Anterior cingulate cortex (tissue), 58 donors: ENCODE measurements at places on chromosomes 7 and 10.

GRCh38 chr7:87140271-87140748 is 11.9 kb upstream of the DMTF1 start:
- DNase-seq: no peak

DNA sequence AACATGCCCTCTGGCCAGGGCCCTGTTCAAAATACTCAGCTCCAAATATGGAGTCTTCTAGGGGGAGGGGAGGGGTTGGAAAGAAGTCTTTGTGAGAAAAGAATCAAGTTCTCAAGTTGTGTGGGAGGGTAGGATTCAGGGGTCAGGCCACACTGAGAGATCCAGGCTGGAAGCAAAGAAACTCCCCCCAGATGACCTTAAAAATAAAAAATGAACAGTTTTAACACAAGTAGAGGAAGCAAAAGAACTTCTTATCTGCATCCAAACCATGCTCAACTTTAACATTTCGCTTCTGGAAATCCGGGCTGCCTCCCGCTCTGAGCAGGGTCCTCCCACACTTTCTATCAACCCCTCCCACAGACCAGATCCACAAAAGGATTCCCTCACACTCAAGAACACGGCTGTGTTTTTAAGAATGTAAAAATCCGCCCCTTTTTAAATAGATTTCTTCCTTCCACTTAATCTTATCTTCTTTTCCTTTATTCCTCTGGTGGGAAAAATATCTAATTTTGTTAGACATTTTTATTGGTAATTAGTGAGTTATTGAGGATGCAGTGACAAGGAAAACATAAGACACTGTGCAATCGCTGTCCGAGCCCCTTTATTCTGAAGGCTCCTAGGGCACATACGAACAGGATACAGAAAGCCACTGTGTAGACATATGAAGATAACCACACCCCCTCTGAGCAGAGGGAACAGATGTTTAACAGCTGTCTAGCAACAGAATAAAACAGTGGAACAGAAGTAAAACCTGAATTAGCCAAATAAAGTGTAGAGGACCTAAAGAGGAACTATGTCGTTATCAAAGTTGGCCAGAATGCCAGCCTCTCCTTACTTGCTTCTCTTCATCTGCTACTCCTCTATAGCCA is 43.8 kb downstream of the CYTH3 start:
- DNase-seq: no peak

GRCh38 chr10:22629126-22629525 is 85.3 kb downstream of the PIP4K2A start:
- DNase-seq: no peak

- no peak for DNase-seq
Measured at GRCh38 chr10:28925121-28925663, 247.9 kb downstream of the BAMBI start.

DNA sequence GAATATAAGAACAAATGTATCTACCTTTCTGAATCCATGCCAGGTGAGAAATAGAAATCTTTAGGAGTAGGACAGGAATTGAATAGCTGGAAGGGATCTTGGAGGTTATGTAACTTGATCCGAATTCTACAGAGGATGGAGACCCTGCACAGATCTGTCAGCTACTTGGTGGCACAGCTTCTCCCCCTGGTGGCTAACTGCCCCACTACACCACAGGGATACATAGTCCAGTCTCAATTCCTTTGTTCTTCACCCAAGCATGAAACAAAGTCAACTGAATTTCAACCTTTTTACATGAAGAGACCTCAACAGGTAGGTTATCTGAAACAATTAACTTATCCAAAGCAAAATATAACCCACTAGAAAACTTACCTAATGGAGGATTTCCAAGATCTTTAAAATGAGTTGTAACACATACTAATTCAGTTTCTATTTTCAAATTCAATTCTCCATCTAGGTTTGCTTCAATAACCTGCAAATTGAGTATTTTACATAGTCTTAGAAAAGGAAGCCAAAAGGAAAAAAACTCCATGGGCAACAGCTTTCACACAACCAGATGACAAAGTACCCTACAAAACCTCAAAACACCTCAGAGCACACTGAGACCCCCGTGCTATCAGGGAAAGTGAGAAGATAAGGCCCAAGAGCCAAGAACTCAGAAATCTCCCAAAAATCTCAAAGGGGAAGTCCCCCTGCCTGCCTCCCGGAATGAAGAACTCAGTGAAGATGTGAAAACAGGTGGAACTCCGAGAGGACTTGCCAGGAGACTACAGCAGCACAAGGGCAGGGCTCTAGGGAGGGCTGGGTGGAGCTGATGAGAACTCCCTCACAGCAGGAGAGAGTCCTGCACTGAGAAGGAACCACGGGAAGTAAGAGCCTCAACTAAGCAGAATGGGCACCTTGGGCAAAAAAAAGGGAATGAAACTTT is 10.3 kb downstream of the HUS1 start:
- DNase-seq: no peak

GRCh38 chr7:118186501-118186900 is 2.5 kb downstream of the LSM8 start:
- no peak for DNase-seq

- DNase-seq: no peak
Measured at GRCh38 chr7:12127455-12127854, 83.6 kb upstream of the TMEM106B start.

DNA sequence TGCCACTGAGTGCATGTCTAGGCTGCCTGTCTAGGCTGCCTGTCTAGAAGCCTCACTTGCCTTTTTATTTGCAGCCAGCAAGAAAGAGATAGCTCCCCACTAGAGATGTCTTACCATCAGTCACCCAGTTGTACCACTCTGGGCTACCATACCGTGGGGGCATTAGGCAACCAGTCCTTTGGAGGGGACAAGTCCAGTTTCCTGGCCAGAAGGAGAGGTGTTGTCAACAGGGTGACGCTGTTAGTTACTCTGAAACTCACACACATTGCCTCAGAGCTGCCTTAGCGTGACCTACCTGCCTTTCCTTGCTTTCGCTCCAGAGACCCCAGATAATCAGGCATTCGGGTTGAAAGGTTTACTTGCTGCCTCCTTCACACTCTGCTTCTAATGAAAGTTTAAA is 155.4 kb downstream of the CELF2 start:
- no peak for DNase-seq

DNA sequence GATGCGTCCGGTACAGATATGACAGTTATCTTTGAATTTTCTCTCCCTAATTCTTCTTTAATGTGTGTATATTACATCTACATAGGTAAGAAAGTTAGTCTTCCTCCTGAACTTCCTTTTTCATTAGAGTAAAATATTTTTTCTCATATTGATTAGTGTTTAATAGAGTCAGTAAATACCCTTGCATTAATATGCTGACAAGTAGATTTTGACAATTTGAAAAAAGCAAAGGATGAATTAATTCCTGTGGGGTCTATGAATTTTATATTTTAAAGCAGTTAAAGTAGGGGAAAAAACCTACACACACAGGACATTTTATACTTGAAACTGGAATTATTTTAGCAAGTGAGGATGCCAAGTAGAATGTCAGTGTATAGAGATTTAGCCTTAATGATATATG is 9.4 kb downstream of the OTUD1 start:
- DNase-seq: no peak

DNA sequence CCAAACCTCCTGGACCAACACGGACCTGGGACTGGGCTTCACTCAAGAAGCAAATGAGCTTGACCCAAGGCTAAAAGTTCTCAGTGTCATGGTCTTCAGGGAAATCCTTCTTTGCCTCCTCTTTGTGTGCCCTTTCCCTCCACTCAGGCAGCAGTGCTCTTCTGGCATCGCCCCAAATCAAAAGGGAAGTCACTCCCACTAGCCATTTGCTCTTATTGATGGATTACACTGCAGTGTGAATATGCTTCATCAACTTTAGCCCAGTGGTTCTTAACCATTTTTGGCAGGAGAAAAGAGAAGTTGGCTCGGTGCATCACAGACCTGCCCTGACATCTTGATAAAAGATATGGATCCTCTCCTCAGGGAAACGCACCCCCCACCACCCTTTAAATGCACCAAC is 19.2 kb upstream of the IKZF1 start:
- DNase-seq: no peak

DNA sequence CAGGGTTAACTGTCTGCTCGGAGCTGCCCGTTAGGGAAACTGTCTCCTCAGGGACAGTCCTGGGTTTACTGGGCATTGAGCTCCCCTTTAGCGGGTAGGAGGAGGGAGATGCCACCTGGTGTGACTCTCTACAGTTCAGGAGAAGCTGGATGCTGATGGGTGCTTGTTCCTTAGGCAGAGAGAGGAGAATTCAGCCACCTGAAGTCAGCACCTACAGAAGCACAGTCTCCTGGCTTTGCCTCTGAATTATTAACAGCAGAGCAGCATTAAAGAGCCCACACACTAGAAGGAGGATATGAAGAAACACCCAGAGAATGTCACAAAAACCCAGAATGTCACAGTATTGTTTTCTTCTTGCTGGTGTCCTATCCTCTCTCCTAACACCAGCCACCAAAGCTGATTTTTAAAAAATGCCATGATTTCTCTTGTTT is 696 bp downstream of the GIMAP4 start:
- DNase-seq: no peak

GRCh38 chr7:147941381-147941780 is 649.2 kb upstream of the C7orf33 start:
- no peak for DNase-seq
